Activated CD8-positive, alpha-beta T cell treated with anti-CD3 and anti-CD28 coated beads for 36 hours (primary cell): ENCODE measurements at places on chromosomes 5 and 9. TPM values are rescaled to one million over a fixed set of nuclear protein-coding genes. Genes with fewer than 3 reads are reported as not detected.

GRCh38 chr5:148386041-148386440, 2.3 kb downstream of the FBXO38 start:
- peak overlapping the region; percentile 99 for H3K4me3 ChIP-seq
- peak overlapping the region; percentile 100 for H3K27ac ChIP-seq
- peaks cover 34% of the 10 kb centered on the region for H3K36me3 ChIP-seq
- peaks cover 67% of the 10 kb centered on the region for H3K4me1 ChIP-seq

DNA sequence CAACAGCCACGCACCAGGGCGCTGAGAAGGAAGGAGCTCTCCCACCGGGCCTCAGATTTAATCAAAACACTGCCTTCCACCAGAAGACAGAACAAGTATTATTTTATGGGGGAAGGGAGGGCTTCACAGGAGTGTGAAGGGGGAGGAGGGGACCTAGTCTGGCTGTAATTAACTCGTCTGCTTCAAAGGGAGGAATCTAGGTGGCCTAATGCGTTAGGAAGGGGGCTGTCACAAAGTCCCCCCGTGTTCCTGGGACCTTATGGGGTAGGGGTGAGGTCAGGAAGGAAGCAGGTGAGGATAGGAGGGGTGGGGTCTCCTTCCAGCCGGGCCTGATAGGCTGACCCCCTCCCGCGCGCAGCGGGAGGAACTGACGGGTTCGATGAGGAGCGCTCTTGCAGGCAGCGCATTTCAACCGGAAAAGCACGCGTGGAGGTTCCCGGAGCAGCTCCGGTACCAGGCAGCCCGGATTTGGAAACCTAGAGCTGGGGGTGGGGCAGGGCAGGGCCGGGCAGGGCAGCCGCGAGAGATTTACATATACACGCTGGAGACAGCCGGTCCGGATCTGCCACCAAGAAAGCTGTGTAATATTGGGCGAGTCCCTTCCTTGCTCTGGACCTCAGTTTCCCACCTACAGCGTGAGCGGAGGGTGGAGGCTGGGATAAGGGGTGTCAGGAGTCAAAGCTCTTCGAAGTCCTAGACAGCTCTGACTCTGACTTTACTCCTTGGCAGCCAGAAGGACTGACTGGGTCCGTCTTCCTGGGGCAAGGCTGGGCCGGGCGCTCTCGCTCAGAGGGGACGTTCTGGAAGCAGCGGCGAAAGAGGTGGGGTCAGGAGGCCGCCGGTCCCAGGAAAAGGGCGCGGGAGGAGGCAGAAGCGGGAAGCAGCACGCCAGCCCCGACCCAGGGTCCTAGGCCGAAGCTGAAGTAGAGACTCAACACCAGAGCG, 1.8 kb downstream of the SHB start:
- peak overlapping the region; percentile 79 for H3K4me3 ChIP-seq
- peaks cover 29% of the 10 kb centered on the region for H3K4me1 ChIP-seq
- H3K27ac ChIP-seq, result no peak overlapping the region
- peaks cover 4% of the 10 kb centered on the region for H3K27me3 ChIP-seq

GRCh38 chr9:128633057-128633456, 23.6 kb downstream of the DYNC2I2 start:
- no peak for DNase-seq
- no peaks in the 10 kb centered on the region for H3K27me3 ChIP-seq
- no peak overlapping the region for H3K27ac ChIP-seq
- H3K36me3 ChIP-seq, result peaks cover 13% of the 10 kb centered on the region
- H3K4me3 ChIP-seq, result no peak overlapping the region
- H3K4me1 ChIP-seq, result no peaks in the 10 kb centered on the region

- DNase-seq, result no peak
- no peaks in the 10 kb centered on the region for H3K36me3 ChIP-seq
- no peaks in the 10 kb centered on the region for H3K4me1 ChIP-seq
- peaks cover 10% of the 10 kb centered on the region for H3K27me3 ChIP-seq
- H3K27ac ChIP-seq, result no peak overlapping the region
Measured at GRCh38 chr5:36337597-36337996, 35.9 kb upstream of the RANBP3L start.

GRCh38 chr9:135939351-135940265, 21.6 kb downstream of the UBAC1 start:
- H3K36me3 ChIP-seq, result peaks cover 61% of the 10 kb centered on the region
- H3K27ac ChIP-seq, result peak overlapping the region; percentile 89
- H3K27me3 ChIP-seq, result peaks cover 3% of the 10 kb centered on the region
- H3K4me3 ChIP-seq, result peak overlapping the region; percentile 67
- peaks cover 10% of the 10 kb centered on the region for H3K4me1 ChIP-seq

DNA sequence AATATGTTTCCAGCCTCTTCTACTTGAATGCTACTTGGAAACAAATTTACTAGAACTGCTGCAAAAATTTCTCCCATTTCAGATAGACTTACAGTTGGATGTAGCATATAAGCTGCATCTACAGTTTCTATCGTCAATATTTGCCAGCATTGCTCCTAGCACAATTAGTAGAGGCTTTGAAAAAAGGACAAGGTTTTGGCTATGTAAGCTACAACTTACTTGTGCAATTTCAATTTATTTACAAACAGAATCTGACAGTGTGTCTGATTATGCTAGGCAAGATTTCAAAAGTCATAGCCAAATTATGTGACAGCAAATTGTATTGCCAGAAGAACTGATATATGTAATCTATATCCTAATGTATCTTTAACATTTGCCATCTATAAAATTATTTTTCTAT, 628.4 kb upstream of the FAM174A start:
- no peak overlapping the region for H3K27ac ChIP-seq
- H3K4me3 ChIP-seq, result no peak overlapping the region
- no peaks in the 10 kb centered on the region for H3K36me3 ChIP-seq
- H3K4me1 ChIP-seq, result no peaks in the 10 kb centered on the region
- no peak for DNase-seq
- no peaks in the 10 kb centered on the region for H3K27me3 ChIP-seq

DNA sequence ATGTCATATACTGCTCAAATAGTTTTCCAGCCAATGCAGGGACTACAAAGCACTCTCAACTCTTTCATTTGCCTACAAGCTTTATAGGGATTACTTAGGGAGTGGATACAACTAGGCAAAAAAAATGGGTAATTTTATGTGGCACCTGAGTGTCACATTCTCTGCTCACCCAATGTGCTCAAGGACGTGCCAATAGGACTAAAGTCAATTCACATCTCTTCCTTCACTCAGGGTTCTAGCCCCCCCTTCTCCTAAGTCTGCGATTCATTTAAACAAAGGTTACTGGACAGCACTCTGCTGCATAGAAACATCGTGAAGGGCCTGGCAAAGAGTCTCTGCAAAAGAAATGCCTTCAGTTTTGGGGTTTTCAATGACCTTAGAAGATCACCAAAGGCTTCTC, 142.3 kb downstream of the TSSK1B start:
- no peak for DNase-seq
- H3K27me3 ChIP-seq, result peaks cover 16% of the 10 kb centered on the region
- H3K27ac ChIP-seq, result no peak overlapping the region
- peaks cover 14% of the 10 kb centered on the region for H3K4me1 ChIP-seq
- no peaks in the 10 kb centered on the region for H3K36me3 ChIP-seq

DNA sequence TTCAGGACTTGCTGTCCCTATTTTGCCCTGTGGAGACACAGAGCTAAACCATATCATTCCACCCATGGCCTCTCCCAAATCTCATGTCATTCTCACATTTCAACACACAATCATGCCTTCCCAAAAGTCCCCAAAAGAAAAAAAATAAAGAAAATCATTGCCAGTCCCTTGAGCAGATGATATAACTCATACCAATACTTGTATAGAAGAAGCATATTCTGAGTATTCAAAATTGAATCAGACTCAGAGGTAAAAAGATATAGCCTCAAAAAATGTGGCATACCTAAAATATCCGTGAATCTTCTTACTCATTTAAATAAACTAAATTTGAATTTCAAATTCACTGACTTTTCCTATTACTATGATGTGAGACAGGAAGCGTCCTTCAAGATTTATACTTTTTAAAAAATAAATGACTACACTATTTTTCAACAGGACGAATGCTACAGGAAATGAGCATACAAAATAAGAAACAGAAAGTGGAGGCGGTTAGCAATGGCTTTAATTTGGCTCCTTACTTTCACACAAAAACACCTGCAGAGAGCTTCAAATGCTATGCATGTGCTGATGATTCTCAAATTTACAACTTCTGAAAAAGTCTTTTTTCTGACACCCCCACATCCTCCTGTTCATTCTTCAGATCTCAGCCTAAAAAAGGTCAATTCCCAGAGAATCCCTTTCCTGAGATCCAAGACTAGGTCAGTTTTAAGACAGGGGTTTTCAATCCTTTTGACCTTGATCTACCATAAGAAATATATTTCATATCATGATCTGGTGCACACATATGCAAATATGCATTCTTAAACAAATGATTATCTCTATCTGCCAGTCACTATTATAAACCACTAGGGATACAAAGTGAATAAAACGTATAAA, 39.6 kb upstream of the DMXL1 start:
- DNase-seq, result no peak
- H3K36me3 ChIP-seq, result no peaks in the 10 kb centered on the region
- peaks cover 30% of the 10 kb centered on the region for H3K4me1 ChIP-seq
- H3K27me3 ChIP-seq, result no peaks in the 10 kb centered on the region

GRCh38 chr5:173707392-173707791, 90.9 kb upstream of the BOD1 start:
- no peaks in the 10 kb centered on the region for H3K36me3 ChIP-seq
- H3K27ac ChIP-seq, result no peak overlapping the region
- H3K4me1 ChIP-seq, result no peaks in the 10 kb centered on the region
- H3K4me3 ChIP-seq, result no peak overlapping the region

DNA sequence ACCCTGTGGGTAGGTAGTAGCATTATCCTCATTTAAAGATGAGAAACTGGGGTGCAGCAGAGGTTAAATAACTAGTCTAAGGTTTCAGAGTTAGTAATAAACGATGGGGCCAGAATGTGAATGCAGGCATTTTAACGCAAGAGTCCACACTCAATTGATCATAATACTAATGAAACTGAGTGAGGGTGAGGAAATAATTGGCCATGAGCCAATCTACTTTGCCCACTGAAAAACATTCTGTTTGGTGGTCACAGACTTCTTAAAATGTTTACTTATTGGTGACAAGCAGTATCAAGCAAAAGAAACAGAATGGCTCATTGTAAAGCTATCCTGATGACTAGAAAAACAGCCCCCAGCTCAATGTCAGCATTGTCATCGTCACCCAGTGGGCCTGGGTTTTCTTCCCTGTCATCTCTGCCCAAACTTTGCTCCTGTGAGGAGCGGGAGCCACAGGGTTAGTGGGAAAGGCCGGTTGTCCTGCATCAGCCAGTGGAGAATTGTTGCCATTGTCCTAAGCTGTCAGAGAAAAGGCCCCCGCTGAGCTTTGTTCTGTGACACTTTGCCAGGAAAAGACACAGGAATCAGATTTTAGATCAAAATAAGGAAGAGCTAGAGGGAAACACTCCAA, 77.3 kb upstream of the MAN2A1 start:
- H3K27ac ChIP-seq, result no peak overlapping the region
- H3K4me3 ChIP-seq, result no peak overlapping the region
- H3K36me3 ChIP-seq, result no peaks in the 10 kb centered on the region
- H3K27me3 ChIP-seq, result no peaks in the 10 kb centered on the region
- no peaks in the 10 kb centered on the region for H3K4me1 ChIP-seq

Gene ADAMTS12
- total RNA-seq, result not detected

Gene DCTN4
- total RNA-seq, result 35.5 TPM

Gene SLC6A19
- not detected for total RNA-seq
